ENCODE measurements at places on chromosomes 3 and 15.
A peak's percentile ranks its signal among the peaks of the same experiment; 100 is the strongest.

DNA sequence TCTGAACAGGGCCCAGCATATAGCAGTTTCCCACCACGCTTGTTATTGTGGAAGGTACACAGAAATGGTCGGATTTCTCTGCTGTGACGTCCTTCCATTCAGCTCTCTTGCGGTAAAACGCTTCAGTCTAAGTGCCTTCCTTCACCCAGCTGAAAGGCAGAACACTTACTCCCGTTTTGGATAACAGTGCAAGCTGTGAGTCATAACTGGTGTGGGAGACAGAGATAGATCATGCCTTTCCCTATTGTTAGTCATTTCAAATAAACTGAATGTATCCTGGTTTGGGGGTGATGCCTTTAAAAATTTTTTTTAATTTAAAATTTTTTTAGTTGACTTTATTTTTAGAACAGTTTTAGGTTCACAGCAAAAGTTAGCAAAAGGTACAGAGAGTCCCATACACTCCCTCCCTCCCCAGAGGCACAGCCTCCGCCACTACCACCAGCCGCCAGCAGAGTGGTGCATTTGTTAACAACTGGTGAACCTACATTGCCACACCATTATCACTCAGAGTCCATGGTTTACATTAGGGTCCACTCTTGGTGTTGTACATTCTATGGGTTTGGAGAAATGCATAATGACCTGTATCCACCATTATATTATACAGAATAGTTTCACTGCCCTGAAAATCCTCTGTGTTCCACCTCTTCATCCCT lies 94.9 kb upstream of the NSMCE3 start:
- DNase-seq, result no peak

- no peak for DNase-seq
Measured at GRCh38 chr15:60394689-60395097, 3.1 kb downstream of the ANXA2 start.

DNA sequence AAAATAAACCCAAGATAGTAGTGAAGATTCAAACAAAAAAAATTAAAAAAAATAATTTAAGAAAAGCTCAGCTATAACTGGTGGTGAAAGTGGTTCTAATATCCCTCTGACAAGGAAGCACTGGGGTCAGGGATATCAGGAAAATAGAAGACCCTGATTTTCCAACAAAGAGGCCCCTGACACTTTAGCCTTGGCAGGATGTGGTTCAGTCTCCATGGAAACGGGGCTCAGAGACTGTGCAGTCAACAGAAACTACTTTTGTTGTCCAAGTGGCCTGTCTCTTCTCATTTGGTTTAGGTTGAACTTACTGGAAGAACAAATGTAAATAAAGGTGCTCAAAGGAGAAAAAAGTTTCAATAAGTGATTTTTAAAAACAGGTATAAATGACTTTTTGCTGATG lies 27.2 kb downstream of the INTS14 start:
- peak; percentile 71 for DNase-seq

- peak; percentile 94 for DNase-seq
Measured at GRCh38 chr3:123642182-123642956, 57.5 kb upstream of the HACD2 start.

- no peak for DNase-seq
Measured at GRCh38 chr3:11948866-11949265, 55.3 kb upstream of the SYN2 start.
